Osteocyte (in vitro differentiated cells): ENCODE measurements at places on chromosomes 6 and 20.

- H3K4me1 ChIP-seq: no peaks in the 10 kb centered on the region
- H3K27me3 ChIP-seq: no peaks in the 10 kb centered on the region
- no peak overlapping the region for H3K4me3 ChIP-seq
- no peak for DNase-seq
- H3K27ac ChIP-seq: no peak overlapping the region
Measured at GRCh38 chr6:159395609-159396008, 226.4 kb downstream of the FNDC1 start.

DNA sequence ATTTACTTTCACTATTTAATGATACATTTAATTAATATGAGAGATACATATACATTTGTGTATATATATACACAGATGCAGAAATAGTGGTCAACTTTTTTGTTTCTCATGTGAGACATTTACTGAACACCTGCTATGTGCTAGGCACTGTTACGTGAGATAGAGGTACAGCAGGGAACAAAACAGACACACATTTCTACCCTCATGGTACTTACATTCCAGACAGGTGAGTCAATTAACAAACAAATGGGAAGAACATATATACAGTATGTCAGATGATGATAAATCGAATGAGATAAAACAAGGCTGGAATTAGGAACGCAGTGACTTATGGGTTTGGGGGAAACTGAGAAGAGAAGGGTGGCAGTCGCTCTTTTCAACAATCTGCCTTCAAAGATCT lies 5.1 kb downstream of the TFB1M start:
- H3K36me3 ChIP-seq: peaks cover 15% of the 10 kb centered on the region
- no peak for DNase-seq
- no peak overlapping the region for H3K27ac ChIP-seq
- H3K4me3 ChIP-seq: no peak overlapping the region
- H3K27me3 ChIP-seq: no peaks in the 10 kb centered on the region

GRCh38 chr6:3722785-3723184 lies 28.7 kb downstream of the PXDC1 start:
- H3K27ac ChIP-seq: peak overlapping the region; percentile 81
- peaks cover 48% of the 10 kb centered on the region for H3K36me3 ChIP-seq
- H3K27me3 ChIP-seq: no peaks in the 10 kb centered on the region
- H3K4me3 ChIP-seq: no peak overlapping the region
- no peak for DNase-seq

- no peaks in the 10 kb centered on the region for H3K4me1 ChIP-seq
- peaks cover 2% of the 10 kb centered on the region for H3K27me3 ChIP-seq
- no peak overlapping the region for H3K27ac ChIP-seq
- no peaks in the 10 kb centered on the region for H3K36me3 ChIP-seq
Measured at GRCh38 chr6:92989656-92990055, 429.7 kb downstream of the EPHA7 start.

- H3K4me3 ChIP-seq: no peak overlapping the region
- H3K4me1 ChIP-seq: peaks cover 21% of the 10 kb centered on the region
- DNase-seq: no peak
- peaks cover 26% of the 10 kb centered on the region for H3K36me3 ChIP-seq
- peak overlapping the region; percentile 65 for H3K27ac ChIP-seq
Measured at GRCh38 chr6:551829-552350, 105.0 kb downstream of the HUS1B start.

- peaks cover 37% of the 10 kb centered on the region for H3K4me1 ChIP-seq
- H3K27ac ChIP-seq: no peak overlapping the region
- H3K27me3 ChIP-seq: peaks cover 3% of the 10 kb centered on the region
- peak; percentile 92 for DNase-seq
- H3K36me3 ChIP-seq: no peaks in the 10 kb centered on the region
Measured at GRCh38 chr6:32087574-32088486, 21.3 kb downstream of the TNXB start.

GRCh38 chr6:89310929-89311328 lies 4.2 kb downstream of the GABRR2 start:
- H3K4me3 ChIP-seq: no peak overlapping the region
- H3K27me3 ChIP-seq: peaks cover 17% of the 10 kb centered on the region
- peak overlapping the region; percentile 43 for H3K27ac ChIP-seq
- peaks cover 1% of the 10 kb centered on the region for H3K36me3 ChIP-seq
- H3K4me1 ChIP-seq: peaks cover 36% of the 10 kb centered on the region

DNA sequence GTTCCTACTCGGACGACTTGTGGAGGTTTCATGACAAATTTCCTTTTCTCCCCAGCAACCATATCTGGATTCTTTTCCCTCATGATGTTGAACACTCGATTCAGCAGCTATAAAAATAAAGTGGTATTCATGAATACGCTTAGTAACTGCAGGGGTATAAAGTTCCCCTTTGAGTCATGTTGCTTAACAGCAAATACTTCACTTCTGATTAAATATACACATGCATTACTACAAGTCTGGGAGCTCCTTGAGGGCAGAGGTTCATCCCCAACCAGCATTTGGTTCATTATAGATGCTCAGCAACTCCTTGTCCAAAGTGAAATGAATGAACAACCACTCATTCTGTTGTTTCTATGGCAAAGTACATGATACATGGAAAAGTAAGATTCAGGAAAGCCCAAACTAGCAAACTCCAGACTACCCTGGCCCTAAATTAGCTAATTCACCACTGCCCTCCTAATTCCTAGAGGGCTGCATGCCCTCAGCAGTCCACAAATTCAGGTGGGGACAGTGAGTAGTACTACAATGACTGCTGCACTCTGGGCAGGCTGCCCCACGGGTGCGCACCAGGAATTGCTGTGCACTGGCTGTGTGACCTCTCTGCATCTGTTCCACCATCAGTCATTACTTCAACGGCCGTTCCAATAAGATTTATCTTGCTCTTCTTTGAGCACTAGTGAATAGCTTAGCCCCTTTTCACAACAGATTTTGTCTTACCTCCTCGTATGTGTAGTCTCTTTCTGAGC lies 15.2 kb downstream of the EIF2S2 start:
- H3K4me3 ChIP-seq: no peak overlapping the region
- peaks cover 58% of the 10 kb centered on the region for H3K36me3 ChIP-seq
- DNase-seq: no peak
- no peaks in the 10 kb centered on the region for H3K4me1 ChIP-seq

- peaks cover 8% of the 10 kb centered on the region for H3K4me1 ChIP-seq
- H3K27ac ChIP-seq: no peak overlapping the region
- H3K4me3 ChIP-seq: no peak overlapping the region
- no peaks in the 10 kb centered on the region for H3K27me3 ChIP-seq
- no peak for DNase-seq
Measured at GRCh38 chr6:71114986-71115385, 158.1 kb upstream of the B3GAT2 start.

- H3K4me3 ChIP-seq: no peak overlapping the region
- peaks cover 36% of the 10 kb centered on the region for H3K27me3 ChIP-seq
- no peak for DNase-seq
- H3K27ac ChIP-seq: no peak overlapping the region
- H3K4me1 ChIP-seq: peaks cover 12% of the 10 kb centered on the region
Measured at GRCh38 chr6:36777801-36778200, 61.4 kb downstream of the CPNE5 start.

DNA sequence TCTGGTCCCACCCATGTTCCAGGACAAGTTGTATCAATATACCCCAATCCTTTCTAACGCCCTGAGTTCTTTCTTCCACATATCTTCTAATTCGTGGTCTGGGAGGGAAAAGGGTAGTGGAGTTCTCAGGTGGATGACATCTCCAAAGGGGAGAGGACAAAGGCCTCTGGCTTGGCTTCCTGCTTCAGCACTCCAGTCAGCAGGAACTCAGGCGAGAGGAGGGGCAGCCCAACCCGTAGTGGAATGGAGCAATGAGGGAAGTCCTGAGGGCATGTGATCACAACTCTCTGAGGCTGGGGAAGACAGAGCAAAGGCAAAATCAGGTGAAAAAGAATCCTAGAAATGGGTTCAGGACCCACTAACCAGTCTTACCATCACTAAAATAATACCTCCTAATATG lies 9.6 kb upstream of the NRM start:
- H3K4me1 ChIP-seq: peaks cover 7% of the 10 kb centered on the region
- no peak for DNase-seq
- no peak overlapping the region for H3K4me3 ChIP-seq

- H3K4me3 ChIP-seq: no peak overlapping the region
- H3K27ac ChIP-seq: no peak overlapping the region
- DNase-seq: no peak
Measured at GRCh38 chr6:133101790-133102189, 139.4 kb upstream of the EYA4 start.

DNA sequence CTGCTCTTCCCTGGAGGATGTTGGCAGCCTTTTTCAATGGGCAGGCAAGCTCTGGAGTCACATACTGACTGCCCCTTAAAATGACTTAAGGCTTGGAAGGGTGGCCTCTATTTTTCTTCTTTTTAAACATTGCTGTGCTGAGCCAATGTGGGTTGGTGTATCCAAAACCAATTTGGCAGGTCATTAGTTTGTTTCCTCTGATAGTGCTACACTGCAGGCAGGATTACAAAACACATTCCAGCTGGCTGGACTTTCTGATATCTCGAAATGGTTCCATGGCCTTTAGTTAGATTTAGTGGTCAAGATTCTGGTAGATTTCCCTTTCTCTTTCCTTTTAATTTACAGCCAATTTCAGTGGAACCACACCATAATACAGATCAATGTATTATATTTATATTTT lies 28.1 kb upstream of the BMP2 start:
- peaks cover 9% of the 10 kb centered on the region for H3K27me3 ChIP-seq
- H3K4me1 ChIP-seq: no peaks in the 10 kb centered on the region
- no peak for DNase-seq
- H3K27ac ChIP-seq: no peak overlapping the region
- no peaks in the 10 kb centered on the region for H3K36me3 ChIP-seq

GRCh38 chr6:25050356-25050755 lies 114.6 kb upstream of the RIPOR2 start:
- peaks cover 22% of the 10 kb centered on the region for H3K4me1 ChIP-seq
- no peaks in the 10 kb centered on the region for H3K36me3 ChIP-seq
- H3K27ac ChIP-seq: no peak overlapping the region
- no peak for DNase-seq
- H3K27me3 ChIP-seq: no peaks in the 10 kb centered on the region

GRCh38 chr6:157273756-157274470 lies 49.4 kb downstream of the TMEM242 start:
- peak overlapping the region; percentile 27 for H3K27ac ChIP-seq
- peaks cover 15% of the 10 kb centered on the region for H3K4me1 ChIP-seq
- no peak for DNase-seq
- H3K27me3 ChIP-seq: no peaks in the 10 kb centered on the region
- no peaks in the 10 kb centered on the region for H3K36me3 ChIP-seq
- peak overlapping the region; percentile 75 for H3K4me3 ChIP-seq

GRCh38 chr20:34022151-34022838 lies 28.6 kb downstream of the RALY start:
- no peaks in the 10 kb centered on the region for H3K27me3 ChIP-seq
- peaks cover 48% of the 10 kb centered on the region for H3K4me1 ChIP-seq
- peak overlapping the region; percentile 58 for H3K27ac ChIP-seq
- no peak overlapping the region for H3K4me3 ChIP-seq
- no peak for DNase-seq
- H3K36me3 ChIP-seq: no peaks in the 10 kb centered on the region

GRCh38 chr6:45591306-45591705 lies 213.6 kb upstream of the SUPT3H start:
- H3K4me3 ChIP-seq: no peak overlapping the region
- peaks cover 30% of the 10 kb centered on the region for H3K4me1 ChIP-seq
- H3K27me3 ChIP-seq: no peaks in the 10 kb centered on the region
- H3K36me3 ChIP-seq: no peaks in the 10 kb centered on the region

- no peaks in the 10 kb centered on the region for H3K36me3 ChIP-seq
- H3K4me3 ChIP-seq: no peak overlapping the region
- H3K27ac ChIP-seq: no peak overlapping the region
- no peaks in the 10 kb centered on the region for H3K27me3 ChIP-seq
Measured at GRCh38 chr6:166029506-166029905, 138.1 kb downstream of the TBXT start.

DNA sequence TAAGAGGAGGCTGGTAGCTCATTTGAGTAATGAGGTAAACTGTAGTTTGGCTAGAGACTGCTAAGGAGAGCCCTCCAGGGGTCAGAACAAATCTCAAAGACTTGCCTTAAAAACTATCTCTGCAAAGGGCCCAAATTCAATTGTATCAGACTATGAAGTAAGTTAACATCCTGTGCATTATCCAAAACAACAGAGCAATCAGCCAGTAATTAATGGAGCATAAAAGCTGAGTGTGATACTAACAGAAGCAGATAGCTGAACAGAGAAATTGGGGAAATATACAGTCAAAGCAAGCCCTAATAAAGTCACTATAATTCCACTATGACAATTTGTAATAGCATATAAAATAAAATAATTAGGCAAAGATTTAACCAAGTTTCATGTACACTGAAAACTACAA lies 45.8 kb upstream of the TNFRSF21 start:
- H3K4me1 ChIP-seq: no peaks in the 10 kb centered on the region
- no peaks in the 10 kb centered on the region for H3K36me3 ChIP-seq
- no peak for DNase-seq
- no peak overlapping the region for H3K4me3 ChIP-seq
- H3K27ac ChIP-seq: no peak overlapping the region

DNA sequence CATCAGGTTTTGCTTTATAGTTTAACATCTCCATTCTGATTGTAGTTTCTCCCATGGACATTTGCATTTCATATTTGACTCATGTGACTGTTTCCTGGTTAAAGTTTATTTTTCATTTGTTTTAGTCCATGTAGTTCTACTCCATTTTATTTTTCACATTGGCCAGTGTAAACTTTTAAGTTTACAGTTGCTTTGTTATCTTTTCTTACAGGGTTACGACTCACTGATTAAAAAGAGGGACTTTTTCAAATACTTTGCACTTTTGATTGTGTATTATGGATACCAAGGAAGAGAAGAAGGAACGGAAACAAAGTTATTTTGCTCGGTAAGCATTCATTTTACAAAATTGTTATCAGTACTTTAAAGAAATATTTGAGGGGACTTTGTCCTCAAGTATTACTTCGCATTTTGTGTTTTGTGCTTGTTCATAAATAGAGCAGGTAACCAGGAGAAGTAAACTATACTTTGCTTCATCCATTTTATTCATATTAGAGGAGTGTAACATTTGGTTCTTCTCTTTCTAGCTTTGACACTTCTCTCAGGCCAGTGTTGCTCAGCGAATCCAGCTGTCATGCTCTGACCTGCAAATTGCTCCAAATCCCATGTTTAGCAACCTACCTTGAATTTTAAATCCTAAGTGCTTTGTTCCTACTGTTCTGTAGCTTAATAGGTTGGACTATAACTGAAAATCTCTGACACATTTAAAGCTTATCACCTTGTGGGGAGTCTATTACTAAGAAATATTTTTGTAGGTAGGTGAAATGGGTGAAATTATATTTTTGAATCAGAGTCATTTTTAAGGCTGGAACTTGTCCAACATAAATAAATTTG lies 24.5 kb downstream of the NCOA7 start:
- peak overlapping the region; percentile 52 for H3K4me3 ChIP-seq

GRCh38 chr6:32868257-32868788 lies 14.3 kb downstream of the PSMB9 start:
- no peak overlapping the region for H3K4me3 ChIP-seq
- DNase-seq: no peak
- no peaks in the 10 kb centered on the region for H3K4me1 ChIP-seq
- no peak overlapping the region for H3K27ac ChIP-seq
- peaks cover 75% of the 10 kb centered on the region for H3K27me3 ChIP-seq
- H3K36me3 ChIP-seq: no peaks in the 10 kb centered on the region

GRCh38 chr20:64038224-64038564 lies 2.2 kb downstream of the C20orf204 start:
- H3K4me3 ChIP-seq: no peak overlapping the region

- H3K36me3 ChIP-seq: no peaks in the 10 kb centered on the region
- H3K4me3 ChIP-seq: no peak overlapping the region
- peaks cover 6% of the 10 kb centered on the region for H3K4me1 ChIP-seq
- DNase-seq: peak; percentile 63
- H3K27me3 ChIP-seq: no peaks in the 10 kb centered on the region
- no peak overlapping the region for H3K27ac ChIP-seq
Measured at GRCh38 chr20:58470336-58471192, 44.6 kb downstream of the APCDD1L start.
